ENCODE measurements at places on chromosomes 2 and 18.

DNA sequence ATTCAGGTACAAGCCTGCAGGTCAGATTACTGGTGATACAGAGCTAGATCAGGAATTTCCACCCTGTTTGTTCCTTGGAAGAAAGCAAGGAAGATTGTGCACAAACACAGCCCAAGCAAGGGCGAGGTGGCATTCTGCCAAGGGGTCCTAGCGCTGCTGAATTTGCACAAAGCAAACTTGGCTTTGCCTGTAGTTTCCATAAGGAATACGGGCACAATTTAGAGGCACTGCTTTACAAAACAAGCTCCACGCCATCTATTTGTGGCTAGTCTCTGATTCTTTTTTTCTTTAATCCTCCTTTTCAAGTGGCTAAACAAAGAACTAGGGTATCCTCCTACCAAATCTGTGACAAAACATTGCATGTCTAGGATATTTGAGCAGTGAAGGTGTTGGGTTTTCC lies 195.5 kb upstream of the ACVR2A start:
- no peak for DNase-seq

DNA sequence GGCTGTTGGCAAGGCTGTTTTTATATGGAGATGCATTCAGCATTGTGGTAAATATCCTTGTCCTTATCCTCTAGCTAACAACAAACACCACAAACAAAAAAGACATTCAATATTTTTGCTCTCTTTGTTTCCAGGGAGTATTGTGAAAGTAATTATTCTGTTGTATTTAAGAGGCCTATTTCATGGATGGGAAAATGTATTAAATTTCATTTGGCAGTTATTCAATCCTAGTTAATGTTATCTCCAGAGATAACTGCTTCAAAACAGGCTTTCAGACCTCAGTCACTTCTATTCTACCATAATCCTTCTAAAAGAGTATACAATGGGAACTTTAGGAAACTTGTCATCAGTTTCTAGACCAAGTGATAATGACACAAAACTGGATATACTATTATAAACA lies 280.5 kb upstream of the CCDC68 start:
- no peak for DNase-seq

- no peak for DNase-seq
These were observed 212.8 kb downstream of the TWIST2 start for GRCh38 chr2:239060676-239061075.

GRCh38 chr18:37261988-37262387 lies 303.6 kb downstream of the CELF4 start:
- no peak for DNase-seq

- no peak for DNase-seq
These were observed 209.7 kb upstream of the COPS8 start for GRCh38 chr2:236875906-236876505.

- no peak for DNase-seq
These were observed 29.4 kb upstream of the ST3GAL5 start for GRCh38 chr2:85917887-85918795.

DNA sequence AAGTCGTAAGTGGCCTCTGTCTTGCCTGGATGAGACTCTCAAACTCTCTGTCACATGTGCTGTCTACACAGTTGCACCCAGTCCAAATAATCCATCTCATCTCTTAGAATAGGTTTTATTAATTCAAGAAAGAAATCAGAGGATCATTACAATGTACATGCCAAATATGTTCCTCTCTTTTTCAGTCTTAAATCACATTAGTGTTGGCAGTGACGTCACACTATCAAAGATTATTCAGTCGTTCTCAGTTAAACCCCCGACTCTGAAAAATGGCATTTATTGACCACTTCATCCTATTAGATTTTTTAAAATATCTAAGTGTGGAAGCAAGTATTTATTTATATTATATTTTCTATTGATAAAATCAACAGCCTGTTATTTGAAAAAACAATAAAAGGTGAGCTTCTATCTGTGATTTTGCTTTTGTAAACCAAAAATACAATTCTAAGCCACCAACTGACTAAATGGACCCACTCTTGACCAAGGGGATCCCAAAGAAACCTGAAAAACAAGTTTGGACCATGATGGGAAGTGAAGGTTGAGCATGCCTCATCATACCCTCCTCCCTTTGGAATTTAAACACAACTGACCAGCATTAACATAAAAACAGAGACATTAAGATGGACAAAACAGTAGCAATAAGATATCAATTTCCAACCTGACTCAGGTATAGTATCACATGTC lies 1894.4 kb upstream of the LRRTM1 start:
- no peak for DNase-seq

DNA sequence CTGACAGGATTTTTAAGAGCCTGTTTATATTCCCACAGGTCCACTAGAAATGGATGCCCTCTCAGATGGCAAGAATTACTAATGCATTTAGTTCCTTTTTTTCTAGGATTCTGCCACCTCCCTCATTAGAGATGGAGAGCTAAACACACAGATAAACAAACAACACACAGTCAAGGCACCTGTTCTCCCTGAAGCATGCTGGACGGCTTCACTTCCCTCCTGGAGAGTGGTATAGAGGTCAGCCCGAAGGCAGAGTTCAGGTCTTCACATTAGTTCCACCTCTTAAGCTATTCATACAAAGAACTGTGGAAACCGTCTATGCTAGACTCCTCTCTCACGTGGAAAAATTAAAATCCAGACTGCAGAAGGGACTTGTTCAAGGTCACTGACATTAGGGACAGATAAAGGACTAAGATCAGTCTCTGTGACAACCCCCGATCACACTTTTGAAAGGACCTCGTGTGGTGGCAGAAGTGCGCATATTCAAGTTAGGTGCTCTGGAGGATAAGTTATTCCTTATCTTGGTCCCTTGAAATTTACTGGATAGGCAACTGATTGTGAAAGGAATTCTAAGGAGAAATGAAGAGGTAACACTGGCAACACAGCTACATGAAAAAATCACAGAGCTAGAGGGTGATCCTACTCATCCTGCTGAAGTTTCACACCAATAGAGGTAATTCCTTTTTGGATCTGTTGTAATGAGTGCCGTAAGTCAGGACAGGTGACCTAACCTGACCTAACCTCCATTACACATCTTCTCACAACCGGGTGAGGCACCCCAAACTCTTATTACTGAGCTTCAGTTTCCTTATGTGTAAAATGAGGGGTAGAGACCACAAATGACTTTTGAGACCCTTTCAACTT lies 75.1 kb downstream of the SPRED2 start:
- no peak for DNase-seq

- no peak for DNase-seq
These were observed 63.4 kb upstream of the ZEB2 start for GRCh38 chr2:144583381-144583729.

DNA sequence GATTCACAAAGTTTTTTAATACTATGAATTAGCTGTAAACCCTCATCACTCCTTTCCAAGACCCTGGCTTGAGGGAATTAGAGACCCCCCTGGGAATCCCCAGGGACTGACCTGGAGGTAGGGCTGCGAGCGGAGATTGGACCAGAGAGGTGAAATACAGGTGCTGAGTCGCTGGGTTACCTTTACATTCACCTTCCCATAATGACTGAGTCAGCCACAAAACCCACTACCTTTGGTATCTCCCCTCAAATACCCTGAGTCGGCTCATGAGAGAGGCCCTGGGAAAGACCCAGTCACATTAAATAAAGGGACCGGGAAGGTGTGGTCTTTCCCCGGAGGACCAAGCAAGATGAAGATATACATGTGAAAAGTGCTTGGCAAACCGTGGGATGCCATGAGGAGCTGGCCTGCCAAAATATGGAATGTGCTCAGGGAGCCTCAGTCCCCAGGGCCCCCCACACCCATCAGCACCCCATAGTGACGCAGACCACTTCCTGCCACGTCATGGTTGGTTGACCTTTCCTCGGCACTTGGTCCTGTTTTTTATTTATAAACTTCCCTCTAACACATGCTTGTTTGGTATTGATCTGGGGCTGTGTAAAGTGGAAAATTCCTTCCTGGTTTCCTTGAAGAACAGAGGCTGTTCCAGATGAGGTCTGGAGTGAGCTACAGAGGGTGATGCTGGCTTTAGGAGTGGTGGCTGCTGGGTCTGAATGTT lies 51.4 kb downstream of the IL1RL2 start:
- DNase-seq = no peak

DNA sequence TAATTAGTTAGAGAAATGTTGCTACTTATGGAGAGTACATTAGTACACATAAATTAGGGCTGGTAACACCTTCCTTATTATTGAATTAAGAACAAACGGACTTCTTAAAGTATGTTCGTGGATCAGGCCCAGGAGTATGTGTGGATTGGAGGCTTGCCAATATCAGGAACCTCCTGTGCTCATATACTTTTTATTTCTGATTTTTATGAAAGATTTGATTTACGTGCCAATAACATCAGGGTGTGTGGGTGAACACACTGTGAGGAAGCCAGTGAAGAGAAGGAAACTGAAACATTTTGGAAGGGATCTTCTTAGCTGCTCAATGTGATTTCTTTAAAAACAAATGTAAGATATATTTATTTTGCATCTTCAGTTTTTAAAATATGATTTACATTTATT lies 113.0 kb downstream of the EFEMP1 start:
- DNase-seq = no peak

- no peak for DNase-seq
These were observed 22.8 kb upstream of the ASB18 start for GRCh38 chr2:236286873-236287545.

- no peak for DNase-seq
These were observed 162.1 kb downstream of the SH3RF3 start for GRCh38 chr2:109290887-109291643.

- DNase-seq = no peak
These were observed 248.8 kb downstream of the PLCL1 start for GRCh38 chr2:198053148-198053547.

DNA sequence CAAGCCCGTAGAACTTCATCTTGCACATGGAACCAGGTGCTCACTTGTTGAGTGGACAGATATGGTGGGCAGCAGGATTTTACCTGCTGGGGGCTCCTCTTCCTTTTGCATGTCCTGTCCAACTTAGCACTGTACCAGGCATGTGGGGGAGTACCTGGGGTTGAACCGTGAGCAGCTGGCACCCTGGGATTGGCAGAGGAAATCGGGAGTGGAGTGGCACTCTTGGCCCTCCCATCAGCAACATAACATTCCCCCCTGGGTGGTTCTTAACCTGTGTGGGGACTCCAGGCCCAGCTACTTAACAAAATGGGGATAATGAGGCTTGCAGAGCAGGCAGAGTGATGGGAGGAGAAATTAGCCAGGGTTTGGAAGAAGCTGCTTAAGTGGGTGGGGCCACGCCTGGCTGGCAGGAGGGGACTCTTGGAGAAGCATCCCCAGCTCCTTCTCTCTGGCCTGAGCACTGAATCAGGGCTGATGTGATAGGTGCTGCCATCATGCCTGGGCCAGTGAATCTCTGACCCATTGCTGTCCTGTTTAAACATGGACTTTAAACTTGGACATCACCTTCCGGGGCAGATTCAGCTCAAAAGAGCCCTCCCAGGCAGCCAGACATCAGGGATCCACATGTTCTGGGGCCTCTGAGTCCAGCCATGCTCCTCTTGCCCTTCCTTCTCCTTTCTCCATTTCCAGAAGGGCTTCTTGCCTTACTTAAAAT lies 15.5 kb downstream of the FOSL2 start:
- no peak for DNase-seq

- peak; percentile 76 for DNase-seq
These were observed at the start of gene NFATC1 for GRCh38 chr18:79395761-79396404. NFATC1 (plus strand) TSS chr18:79395930; CDS start chr18:79396225, 295 bp downstream.

DNA sequence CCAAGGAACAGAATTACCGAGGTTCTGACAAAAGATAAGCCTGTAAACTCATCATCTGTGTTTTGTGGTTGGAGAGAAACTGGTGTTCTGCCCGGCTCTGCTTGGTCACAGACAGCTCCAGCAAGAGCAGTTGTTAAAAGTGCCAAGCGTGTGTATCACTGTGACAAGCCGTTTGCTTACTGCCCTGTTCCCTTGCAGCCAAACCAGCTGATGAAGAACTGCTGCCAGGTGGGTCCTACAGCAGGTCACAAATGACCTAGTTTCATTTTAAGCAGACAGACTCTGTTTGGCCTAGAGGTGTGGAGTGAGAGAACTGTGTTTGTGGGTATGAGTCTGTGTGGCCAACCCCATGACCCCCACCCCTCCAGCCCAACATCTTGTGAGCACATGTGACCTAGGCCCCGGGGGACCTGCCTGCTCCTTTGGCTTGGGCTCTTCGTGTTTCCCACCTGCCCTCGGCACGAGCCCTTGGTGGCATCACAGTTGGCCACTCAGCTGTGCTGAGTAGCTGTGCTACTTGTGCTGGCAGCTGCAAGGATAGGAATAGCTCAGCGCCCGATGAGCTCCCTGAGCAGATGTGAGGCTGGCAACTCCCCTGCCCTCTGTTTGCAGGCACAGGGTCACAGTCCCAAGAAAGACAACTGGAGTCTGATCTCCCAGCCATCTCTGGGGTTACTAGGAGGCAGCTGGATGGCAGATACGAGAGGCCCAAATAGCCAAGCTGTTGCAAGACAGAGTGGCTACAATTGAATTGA lies 9.7 kb downstream of the OXER1 start:
- DNase-seq = no peak

GRCh38 chr18:23453680-23454058 lies 582 bp downstream of the RIOK3 start:
- no peak for DNase-seq

DNA sequence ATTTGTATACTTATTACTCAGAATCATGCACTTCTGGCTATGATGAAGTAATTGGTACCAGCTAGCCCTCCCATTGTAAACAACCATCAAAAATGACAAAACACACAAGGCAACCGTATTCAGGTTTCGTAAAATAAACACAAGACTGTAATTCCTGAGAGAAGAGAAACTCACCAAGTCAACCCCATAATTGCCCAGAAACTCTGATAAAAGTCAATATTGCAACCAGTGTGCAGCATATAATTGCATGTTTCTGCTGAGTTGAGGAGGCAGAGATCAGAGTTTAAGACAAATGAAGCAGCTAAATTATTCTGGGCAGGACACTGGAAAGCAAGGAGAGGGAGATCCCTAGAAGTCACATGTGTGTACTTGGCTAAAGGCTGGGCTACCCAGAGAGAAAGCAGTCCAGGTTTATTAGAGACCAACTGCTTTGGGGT lies 90.3 kb downstream of the ROCK2 start:
- DNase-seq = no peak

GRCh38 chr18:26722565-26722931 lies 143.0 kb downstream of the AQP4 start:
- no peak for DNase-seq

DNA sequence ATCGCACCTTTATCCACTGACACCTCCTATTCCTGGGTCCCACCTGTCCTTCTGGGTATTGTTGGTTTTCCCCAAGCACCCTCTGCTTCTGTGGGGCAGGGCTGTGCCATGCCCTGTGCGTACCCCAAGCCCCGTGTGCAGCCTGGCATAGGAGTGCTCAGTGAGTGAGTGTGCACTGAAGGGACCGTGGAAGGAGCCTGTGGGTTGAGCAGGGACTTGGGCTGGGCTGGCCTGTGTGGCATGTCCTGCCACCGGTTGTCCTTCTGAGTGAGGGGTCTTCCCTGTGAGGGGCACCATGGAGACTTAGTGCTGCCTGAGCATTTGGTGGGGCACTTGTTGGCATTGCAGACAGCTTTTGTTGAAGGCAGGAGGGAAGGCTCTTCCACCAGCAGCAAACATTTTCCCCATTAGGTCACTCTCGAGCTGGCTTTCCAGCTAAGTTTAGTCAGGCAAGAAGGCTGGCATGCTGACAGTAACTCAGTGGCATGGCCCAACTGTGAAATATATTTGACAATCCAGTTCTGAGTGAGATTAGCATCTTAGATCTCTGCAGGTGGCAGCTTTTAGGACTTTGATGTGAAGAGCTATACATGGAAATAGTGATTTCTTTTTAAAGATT lies 64.7 kb downstream of the LPIN1 start:
- no peak for DNase-seq
